Suppressor macrophage (primary cell): ENCODE measurements at places on chromosomes 12 and 14.

GRCh38 chr12:127414636-127415035, 852.3 kb upstream of the TMEM132C start:
- no peak for DNase-seq

DNA sequence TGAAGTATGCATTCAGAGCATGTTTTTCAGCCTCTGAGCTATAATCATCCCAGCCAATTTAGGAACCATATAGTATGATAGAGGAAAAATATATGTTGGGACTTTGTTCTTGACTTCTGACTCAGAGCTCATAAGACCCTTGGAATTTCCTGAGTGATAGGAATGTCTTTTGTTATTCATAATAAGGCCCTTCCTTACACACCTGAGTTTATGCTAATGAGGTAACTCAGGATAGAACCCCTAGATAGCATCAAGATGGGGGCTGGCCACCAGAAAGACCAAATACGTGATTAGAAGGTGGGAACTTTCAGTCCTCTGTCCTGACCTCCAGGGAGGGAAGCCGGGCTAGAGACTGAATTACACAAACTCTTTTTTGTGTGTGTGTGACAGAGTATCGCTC, 32.4 kb upstream of the PLEK2 start:
- DNase-seq, result no peak

DNA sequence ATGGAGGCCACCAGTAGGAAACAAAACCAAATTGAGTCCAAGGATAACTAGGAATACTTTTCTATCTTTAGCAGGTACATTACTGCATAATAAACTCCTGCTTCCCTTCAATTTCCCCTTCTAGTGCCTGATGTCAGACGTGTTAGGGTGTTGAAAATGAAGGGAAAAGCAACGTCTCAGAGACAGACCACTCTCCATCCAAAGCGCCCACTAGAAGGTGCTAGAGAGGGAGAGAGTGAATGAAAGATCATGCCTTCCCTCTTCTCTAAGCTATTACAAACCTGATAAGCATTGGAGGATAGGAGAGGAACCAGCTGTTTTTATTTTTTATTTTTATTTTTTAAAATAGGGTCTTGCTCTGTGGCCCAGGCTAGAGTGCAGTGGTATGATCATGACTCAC, 64.1 kb downstream of the ZNF641 start:
- DNase-seq, result peak; percentile 35

- peak; percentile 3 for DNase-seq
These were observed 281.1 kb downstream of the AACS start for GRCh38 chr12:125346362-125346761.

DNA sequence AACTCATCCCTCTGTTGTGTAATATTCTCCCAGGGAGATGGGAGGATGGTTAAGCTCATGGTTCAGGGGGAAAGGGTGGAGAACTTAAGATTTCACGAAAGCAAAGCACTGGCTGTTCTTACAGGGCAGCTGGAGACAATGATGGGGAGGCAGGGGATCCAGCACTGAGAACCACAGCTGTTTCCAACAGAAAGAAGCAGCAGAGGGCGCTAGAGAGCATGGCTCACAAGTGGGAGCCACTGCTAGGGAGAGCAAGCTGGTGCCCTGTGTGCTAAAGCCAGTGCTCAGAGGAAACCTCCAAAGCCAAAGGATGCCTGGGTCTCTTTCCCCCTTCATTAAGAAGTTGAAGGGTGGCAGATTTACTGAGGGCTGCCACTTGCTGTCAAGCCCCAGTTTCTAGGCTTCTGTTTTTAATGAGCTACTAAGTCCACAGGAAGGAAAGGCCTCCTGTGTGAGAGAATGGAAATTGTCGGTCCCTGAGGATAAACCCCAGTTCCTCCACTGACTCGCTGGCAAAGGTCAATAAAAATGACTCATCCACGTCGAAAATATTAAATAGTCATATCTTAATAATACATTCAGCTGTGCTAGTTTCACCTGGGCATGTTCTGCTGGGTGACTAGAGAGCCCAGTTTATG, 199.7 kb downstream of the ANO2 start:
- DNase-seq, result peak; percentile 73

GRCh38 chr12:27467641-27468040, 21.1 kb downstream of the SMCO2 start:
- DNase-seq, result no peak

GRCh38 chr12:48424644-48425043, 47.7 kb upstream of the ANP32D start:
- no peak for DNase-seq

- DNase-seq, result no peak
These were observed 52.7 kb downstream of the BCAT1 start for GRCh38 chr12:24896171-24896570.

DNA sequence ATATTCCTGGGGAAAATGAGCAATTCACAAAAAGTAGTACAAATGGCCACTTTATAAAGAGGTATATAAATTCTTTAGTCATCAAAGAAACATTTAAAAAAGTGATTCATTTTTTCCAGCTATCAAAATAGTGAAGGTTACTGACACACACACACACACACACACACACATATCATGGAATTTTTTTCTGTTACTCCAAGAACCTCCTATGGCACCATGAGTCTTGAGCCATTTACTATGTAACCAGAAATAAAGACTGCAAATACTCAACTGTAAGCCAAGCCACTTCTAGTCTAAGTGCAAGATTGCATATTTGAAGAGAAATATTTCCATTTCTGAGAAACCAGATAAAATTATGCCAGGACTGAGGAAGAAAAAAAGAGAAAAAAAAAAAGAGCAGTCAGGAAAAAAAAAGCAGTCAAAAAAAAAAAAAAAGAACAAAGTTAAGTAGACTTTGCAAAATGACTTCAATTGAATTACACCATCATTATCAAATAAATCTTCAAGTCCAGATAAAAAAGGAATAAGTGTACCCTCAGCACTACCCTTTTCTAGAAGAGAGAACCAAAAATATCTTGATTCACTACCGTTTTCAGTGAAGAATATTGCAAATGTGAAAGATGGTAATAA, 275.7 kb downstream of the DAD1 start:
- no peak for DNase-seq

DNA sequence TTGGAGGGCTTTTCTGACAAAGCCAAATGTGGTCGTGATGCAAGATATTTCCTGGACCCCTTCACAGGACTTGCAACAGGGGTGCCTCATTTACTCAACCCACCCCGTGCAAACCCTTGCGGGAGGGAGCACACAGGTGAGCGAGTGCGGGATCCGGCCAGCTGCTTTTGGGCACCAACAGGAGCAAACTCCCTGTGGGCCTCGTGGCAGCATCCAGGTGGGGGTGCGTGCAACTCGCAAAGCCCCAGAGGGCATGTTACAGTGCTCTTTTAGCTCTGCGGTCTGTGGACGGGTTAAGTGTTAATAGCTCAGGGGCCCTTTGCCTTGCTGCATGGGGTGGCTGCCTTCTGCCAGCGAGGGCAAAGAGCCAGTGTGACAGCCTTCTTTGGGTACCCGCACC, 707.6 kb upstream of the MDGA2 start:
- DNase-seq, result no peak

- no peak for DNase-seq
These were observed 15.5 kb upstream of the TMX1 start for GRCh38 chr14:51224551-51224950.

GRCh38 chr14:91980157-91980556, 32.7 kb upstream of the FBLN5 start:
- DNase-seq, result peak; percentile 94

DNA sequence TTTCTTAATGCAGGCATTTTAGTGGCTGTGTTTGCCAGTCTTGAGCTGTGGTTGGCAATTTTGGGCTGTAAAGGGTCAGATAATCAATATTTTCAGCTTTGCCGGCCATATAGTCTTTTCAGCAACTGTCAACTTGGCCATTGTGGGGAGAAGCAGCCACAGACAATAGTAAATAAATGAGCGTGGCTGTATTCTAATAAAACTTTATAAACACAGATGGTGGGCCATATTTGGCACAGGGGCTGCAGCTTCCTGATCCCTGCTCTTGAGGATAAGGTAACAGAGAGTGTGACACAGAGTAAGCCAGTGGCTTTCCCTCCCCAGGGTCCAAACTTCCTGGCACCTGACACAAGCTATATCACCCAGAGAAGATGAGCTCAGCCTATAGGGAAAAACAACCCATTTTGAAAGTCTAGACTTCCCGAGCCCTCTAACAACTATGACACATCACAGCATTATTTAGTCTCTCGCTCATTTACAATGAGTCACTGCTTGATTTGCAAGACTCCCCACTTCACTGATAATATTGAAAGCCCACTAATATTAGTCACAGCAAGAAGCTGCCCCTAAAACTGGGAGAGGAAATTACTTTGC, 163.1 kb upstream of the TMPO start:
- no peak for DNase-seq

- no peak for DNase-seq
These were observed 203.0 kb upstream of the MYL2 start for GRCh38 chr12:111123390-111123789.

GRCh38 chr14:104460791-104461651, 118.5 kb upstream of the C14orf180 start:
- no peak for DNase-seq

DNA sequence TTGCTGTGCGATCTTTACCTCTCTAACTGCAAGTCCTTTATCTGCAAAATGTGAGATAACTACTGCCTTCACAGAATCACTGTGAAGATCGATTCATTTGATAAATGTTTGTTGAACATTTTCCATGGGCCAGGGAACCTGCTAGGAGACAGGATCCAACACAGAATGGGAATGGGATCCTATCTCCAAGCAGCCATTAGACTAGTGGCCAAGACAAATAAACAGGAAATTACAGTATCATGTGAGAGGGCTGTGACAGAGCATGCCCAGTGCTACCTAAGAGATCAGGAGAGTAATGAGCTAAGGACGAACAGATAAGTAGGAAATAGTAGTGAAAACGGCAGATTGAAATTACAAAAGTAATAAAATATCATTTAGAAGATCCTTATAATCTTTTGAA, 105.7 kb downstream of the GRIN2B start:
- no peak for DNase-seq
